ENCODE measurements at places on chromosomes 3 and 15. TPM values are rescaled to one million over a fixed set of nuclear protein-coding genes. Genes with fewer than 3 reads are reported as not detected.

DNA sequence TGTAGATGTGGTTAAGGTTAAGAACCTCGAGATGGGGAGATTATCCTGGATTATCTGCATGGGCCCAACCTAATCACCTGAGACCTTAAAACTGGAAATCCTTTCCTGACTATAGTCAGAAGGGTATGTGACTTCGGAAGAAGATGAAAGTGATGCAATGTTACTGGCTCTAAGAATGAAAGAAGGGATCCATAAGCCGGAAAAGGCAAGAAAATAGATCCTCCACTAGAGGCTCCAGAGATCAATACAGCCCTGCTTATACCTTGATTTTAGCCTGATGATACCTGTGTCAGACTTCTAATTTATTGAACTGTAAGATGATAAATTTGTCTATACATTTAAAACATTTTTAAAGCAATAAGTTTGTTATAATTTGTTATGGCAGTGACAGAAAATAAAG, 21.5 kb upstream of the GASK1A start:
- no peak for DNase-seq

DNA sequence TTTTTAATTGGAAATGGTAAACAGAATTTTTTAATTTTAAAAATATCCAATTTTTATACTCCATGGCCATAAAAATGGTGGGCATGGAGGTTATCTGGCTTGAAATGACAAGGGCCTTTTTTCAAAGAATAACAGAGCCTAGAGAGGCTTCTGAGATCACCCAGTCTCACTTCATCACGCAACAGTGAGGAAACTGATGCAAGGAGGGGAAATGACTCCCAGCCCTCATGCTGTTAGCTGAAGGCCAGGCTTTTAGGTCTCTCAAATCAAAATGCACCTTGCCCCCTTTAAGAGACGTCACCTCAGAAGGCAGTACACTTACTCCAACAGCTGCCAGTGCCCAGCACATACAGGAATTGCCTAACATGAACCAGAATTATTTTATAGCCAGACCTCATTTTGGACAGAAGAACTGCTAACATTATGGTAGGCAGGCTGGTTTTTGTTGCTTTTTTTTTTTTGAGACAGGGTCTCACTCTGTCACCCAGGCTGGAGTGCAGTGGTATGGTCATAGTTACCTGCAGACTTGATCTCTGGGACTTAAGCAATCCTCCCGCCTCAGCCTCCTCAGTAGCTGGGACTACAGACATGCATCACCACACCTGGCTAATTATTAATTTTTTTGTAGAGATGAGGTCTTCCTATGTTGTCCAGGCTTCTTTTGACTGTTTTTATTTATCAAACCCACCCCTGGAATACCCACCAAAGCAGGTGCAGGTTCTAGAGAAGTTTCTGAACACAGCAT, 9.1 kb downstream of the RAB43 start:
- no peak for DNase-seq

Gene AADACL2
- total RNA-seq: not detected

GRCh38 chr3:171490901-171491300, 30.7 kb upstream of the TNIK start:
- no peak for DNase-seq

Gene C15orf40
- total RNA-seq: 16.1 TPM

GRCh38 chr15:37101980-37102304, 1.6 kb upstream of the MEIS2 start:
- DNase-seq: peak; percentile 59

Gene PARP15
- total RNA-seq: not detected

DNA sequence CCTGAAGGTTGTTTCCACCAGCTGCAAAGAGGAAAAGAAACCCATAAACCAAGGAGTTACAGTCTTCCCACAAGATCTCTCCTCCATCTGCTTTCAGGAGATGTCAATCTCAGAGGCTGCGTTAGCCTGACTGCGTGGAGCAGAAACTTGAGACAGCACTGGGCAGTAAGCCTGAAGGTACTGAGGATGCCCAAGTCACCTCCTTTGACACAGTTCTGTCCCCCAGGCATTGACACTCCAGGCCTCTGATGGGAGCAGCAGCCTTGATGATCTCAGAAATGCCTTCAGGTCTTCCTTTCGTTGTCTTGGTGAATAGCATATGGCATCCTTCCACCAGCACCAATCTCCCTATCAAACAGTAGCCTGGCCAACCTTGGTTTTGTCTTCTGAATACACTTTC, 89.3 kb downstream of the OXNAD1 start:
- DNase-seq: no peak

GRCh38 chr3:136070953-136071949, 105.7 kb downstream of the PPP2R3A start:
- no peak for DNase-seq

- DNase-seq: no peak
These were observed 172.8 kb downstream of the KCNMB2 start for GRCh38 chr3:178709051-178709450.

Gene MYL3
- not detected for total RNA-seq

DNA sequence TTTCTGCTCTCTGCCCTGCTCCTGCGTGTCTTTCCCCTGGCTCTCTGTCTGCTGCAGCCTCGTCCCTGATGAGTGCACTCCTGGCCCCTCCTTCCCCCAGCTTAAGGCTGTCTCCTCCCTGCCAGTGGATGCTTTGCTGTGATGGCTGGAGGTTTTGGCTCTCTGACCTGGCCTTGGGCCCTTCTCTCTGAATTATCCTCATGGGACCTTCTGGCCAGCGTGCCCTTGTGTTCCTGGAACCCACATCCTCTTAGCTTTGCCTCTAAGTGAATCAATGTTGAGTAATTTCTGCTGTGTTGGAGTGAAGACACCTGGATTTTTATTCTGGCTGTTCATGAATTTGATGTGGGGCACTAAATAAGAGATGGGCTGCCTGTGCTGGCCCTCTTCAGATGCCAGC, 9.8 kb upstream of the TNFAIP8L3 start:
- DNase-seq: peak; percentile 91

Gene ARNT2
- 11.1 TPM for total RNA-seq

Gene SOX2
- total RNA-seq: not detected

Gene ZBBX
- total RNA-seq: not detected

- DNase-seq: peak; percentile 39
These were observed 58.9 kb downstream of the IMPG2 start for GRCh38 chr3:101261506-101261905.

Gene LRRC49
- 4.9 TPM for total RNA-seq

GRCh38 chr3:123685780-123686179, 100.9 kb upstream of the HACD2 start:
- DNase-seq: no peak

Gene ISG20
- 0.51 TPM for total RNA-seq

GRCh38 chr15:60384053-60384452, 13.7 kb downstream of the ANXA2 start:
- peak; percentile 24 for DNase-seq
